Myometrial cell (primary cell): ENCODE measurements at places on chromosomes 1 and 21. TPM values are rescaled to one million over a fixed set of nuclear protein-coding genes. Genes with fewer than 3 reads are reported as not detected.

FAM43B gene
- total RNA-seq, result 0.35 TPM in 1 of 2 replicates, not detected in the other

PSRC1 gene
- total RNA-seq, result 35.4 and 42.1 TPM in 2 replicates

CFHR4 gene
- not detected in 2 replicates for total RNA-seq

PRRX1 gene
- total RNA-seq, result 35.8 and 41.2 TPM in 2 replicates

ERI3 gene
- total RNA-seq, result 64.9 and 74.4 TPM in 2 replicates

TCHH gene
- under 0.01 TPM in 1 of 2 replicates, not detected in the other for total RNA-seq

INAVA gene
- not detected in 2 replicates for total RNA-seq

LINGO4 gene
- total RNA-seq, result not detected in 2 replicates

SELENBP1 gene
- total RNA-seq, result 49.6 and 53.0 TPM in 2 replicates

FAM78B gene
- 0.29 and 2.7 TPM in 2 replicates for total RNA-seq

NUDT4B gene
- total RNA-seq, result 11.2 and 20.7 TPM in 2 replicates
